ENCODE measurements at places on chromosomes 7 and 10.

DNA sequence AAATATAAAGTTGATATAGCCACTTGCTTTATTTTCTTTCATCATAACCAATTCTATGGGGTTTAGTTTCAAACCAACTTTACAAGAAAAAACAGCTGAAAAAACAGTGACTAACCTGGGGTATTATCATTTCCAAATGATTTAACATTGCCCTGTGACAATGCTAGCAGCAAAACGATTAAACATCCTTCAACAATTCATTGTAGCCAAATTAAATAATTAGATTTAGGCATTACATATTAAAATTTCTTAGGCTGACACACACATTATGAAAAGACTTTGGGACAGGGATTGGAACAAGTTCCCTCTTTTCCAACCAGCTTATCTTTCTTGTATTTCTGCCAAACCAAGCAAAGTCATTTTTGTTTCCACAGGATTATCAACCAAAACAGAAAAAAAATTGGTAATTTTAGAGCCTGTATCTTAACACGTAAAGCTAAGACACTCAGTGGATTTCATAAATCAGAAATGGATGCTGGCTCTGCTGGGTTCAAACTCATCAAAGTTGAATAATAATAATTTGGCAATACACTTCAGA is 84.0 kb downstream of the SEMA3D start:
- DNase-seq = no peak

GRCh38 chr10:71213761-71214440 is 1.5 kb downstream of the UNC5B start:
- DNase-seq = no peak

- no peak for DNase-seq
Observed at GRCh38 chr10:18217577-18217976, 77.4 kb downstream of the CACNB2 start.

- no peak for DNase-seq
Observed at GRCh38 chr7:7349156-7349555, 166.8 kb downstream of the C1GALT1 start.

DNA sequence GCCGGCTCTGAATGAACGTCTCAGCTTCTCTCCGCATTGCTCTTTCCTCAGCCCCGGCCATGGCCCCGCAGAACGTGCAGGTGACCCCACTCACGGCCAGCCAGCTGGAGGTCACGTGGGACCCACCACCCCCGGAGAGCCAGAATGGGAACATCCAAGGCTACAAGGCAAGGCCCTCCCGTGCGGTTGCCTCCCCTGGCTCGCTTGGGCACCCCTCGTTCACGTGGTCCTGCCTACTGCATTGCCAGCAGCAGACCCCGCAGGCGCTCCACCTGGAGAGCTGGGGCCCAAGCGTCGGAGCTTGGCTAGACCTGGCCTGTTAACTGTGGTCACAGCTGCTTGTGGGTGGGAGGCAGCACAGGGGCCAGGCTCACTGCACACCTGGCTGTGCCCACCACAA is 476.3 kb upstream of the FOXK1 start:
- no peak for DNase-seq

- DNase-seq = no peak
Observed at GRCh38 chr7:113677811-113678210, 241.0 kb downstream of the PPP1R3A start.

- no peak for DNase-seq
Observed at GRCh38 chr10:93333278-93333978, 148.7 kb downstream of the MYOF start.

DNA sequence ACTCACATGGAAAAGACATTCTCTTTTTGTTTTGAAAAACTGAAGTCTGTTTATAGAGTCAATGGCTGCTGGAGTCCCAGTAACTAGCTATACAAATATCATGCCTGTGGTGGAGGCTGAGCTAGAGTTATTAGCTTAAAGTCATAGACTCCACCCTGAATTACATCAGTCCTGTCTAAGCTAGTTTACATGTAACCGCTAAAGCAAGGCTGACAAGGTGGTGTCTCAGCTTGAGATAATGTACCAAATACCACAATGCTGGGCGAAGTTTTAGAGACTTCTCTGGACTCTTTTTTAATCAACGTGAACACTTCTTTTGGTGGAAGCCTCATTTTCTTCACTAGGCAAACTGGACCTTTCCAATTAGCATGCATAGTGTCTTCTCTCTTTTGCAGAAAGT is 219.4 kb downstream of the ANK3 start:
- DNase-seq = no peak

DNA sequence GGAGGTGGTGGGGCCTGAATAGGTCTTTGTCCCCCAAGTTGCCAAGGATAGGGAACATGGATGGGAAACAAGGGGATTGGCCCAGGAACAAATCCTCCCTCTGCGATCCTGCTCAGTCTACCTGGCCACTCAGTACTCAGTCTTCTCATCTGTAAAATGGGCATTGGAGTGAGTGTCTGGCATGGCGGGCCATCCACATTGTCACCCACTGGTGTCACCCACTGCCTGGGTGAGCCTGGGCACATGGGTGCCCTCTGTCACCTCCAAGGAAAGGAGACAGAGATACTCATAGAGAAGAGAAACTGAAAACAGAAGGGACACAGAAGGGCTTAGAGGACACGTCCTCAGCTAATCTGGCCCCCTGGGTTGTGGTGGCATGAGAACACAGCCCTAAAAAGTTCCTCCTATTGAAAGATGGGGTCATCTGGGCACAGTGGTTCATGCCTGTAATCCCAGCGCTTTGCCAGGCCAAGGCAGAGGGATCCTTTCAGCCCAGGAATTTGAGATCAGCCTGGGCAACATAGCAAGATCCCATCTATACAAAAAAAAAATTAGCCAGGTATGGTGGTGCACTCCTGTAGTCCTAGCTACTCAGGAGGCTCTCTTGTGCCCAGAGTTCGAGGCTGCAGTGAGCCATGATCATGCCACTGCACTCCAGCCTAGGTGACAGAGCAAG is 12.5 kb upstream of the TNRC18 start:
- no peak for DNase-seq

DNA sequence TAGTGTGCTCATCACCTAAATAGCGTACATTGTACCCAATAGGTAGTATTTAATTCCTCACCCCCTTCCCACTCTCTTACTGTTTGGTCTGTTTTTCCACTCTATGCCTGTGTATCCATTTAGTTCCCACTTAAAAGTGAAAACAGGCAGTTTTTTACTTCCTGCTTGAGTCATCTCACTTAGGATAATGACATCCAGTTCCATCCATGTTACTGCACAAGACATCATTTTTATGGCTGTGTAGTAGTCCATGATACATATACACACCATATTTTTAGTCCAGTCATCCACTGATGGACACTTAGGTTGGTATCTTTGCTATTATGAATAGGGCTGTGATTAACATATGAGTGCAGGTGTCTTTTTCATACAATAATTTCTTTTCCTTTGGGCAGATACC is 10.1 kb downstream of the STK17A start:
- no peak for DNase-seq

DNA sequence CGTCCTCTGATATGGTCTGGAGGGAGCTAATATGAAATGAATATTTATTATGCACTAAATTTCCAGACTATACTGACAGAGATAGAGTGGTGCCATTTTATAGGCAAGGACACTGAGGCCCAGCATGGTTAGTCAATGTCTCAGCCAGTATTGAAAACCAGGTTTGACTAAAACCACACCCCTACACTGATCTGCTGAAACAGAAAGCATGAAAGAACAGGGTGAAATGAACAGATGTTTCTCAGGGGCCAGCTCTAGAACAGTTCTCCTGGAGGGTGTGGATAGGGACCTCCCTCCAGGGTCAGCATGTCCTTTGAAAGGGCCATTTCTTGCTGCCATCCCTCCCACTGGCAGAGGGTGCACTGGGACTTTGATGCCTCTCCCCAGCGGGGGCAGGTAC is 700.5 kb downstream of the GRID1 start:
- DNase-seq = no peak

DNA sequence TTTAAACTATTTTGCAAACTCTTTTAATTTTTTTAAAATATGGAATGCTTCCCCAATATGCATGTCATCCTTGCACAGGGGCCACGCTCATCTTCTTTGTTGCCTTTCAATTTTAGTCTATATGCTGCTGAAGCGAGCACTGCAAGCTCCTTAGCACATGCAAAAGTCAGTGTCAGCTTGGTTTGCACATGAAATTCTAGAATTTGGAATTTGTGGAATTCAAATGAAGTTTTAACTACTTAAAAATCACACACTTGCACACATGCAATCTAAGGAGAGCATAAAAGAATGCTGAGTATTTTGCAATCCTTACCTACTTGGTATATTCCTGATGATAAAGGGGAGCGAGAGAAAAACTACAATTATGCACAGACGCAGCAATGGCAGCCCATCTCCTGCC is 78.3 kb upstream of the ATP6V0A4 start:
- DNase-seq = no peak

GRCh38 chr10:102229810-102230263 is 3.7 kb downstream of the ELOVL3 start:
- peak; percentile 48 for DNase-seq

- DNase-seq = no peak
Observed at GRCh38 chr7:82715344-82715743, 271.8 kb upstream of the CACNA2D1 start.

- no peak for DNase-seq
Observed at GRCh38 chr7:99129001-99129400, 14.9 kb downstream of the SMURF1 start.

DNA sequence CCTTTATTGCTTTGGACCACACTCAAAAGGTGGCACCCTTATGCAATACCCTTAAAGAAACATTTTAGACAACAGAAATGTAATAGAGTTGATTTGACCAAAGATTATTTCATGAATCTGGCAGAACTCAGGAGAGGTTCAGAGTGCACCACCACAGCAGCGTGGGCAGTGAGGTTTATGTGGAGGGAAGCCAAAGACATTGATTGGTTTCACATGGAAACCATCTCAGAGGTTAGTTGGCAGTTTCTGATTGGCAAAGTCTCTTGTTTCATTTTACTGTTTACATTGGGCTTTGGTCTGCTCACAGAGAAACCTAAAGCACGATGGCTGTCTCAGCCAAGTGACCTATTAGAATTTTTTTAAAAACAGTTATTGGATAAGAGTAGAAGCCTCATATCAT is 101.3 kb downstream of the SDHAF3 start:
- no peak for DNase-seq

- no peak for DNase-seq
Observed at GRCh38 chr10:7887174-7887816, 69.0 kb downstream of the TAF3 start.

GRCh38 chr7:98174334-98175259 is 36.6 kb upstream of the BHLHA15 start:
- no peak for DNase-seq

GRCh38 chr7:5595545-5596045 is 172.0 kb upstream of the TNRC18 start:
- no peak for DNase-seq

- DNase-seq = no peak
Observed at GRCh38 chr10:73892310-73893030, 18.1 kb upstream of the CAMK2G start.

DNA sequence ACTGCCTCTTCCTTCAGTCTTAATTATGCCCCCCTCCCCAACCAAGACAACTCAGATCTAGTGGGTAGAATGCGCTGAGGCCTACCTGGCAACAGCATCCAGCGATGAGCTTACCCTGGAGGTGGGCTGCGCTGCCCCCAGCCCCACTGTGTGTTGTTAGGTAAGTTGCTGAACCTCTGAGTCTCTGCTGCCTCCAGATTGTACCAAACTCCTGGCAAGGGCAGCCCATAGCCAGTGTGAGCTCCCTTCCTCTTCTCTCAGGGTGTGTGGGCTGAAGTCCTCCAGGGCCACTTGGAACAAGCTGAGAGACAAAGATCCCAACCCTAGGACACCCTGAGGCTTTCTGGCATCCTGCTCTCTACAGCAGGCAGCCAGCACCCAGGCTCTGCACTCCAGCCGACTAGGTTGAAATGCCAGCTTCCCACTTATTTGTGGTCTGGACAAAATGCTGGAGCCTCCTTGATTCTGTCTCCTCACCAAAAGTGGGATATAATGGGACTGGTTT is 135.3 kb downstream of the ARHGAP22 start:
- no peak for DNase-seq

- DNase-seq = no peak
Observed at GRCh38 chr10:27893358-27893954, 105.4 kb downstream of the ODAD2 start.

DNA sequence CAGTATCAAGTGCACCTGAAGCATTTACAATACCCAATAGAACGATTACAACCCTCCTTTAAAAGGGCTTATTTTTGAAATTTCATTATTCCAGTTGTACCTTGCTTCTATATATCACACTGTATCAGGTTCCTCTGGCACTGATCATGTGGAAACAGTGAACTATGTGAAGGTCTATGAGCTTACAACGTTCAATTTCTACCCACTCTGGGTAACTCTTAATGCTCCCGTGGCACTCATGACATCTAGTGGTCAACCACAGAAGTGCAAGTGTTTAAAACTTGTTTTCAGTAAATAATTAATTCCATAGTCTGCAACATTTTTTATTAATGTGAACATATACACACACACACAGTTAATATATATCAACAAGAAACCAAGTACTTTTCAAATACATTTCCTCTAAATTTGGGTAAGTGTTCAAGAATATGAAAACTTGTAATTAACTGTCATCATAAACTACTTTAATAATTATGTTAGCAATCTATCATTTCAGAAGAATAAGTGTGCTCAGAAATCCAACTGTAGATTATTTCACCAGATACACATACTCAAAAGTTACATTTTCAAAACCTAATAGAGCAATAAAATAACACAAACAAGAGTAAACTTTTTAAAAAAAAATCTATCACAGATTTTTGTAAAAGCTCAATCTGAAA is 61.0 kb downstream of the MPP7 start:
- DNase-seq = peak; percentile 7

- DNase-seq = no peak
Observed at GRCh38 chr7:90181485-90181884, 27.2 kb downstream of the STEAP1 start.

DNA sequence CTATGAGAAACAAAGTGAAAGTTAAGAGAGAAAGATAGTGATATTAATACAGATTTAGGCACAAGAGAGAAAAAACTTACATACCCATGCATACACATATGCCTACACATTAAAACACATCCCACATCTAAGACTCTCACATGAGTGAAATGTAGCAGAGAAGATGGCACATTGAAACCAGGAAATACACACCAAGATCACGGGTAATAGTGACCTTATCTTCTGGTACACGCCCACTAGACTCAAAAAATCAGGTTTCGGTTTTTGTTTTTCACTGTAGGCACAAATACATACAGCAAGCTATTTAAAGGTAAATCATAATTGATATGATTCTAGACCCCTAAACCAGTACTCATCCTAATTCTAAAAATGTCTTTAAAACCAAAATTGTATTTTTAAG is 225.2 kb upstream of the TAC1 start:
- no peak for DNase-seq

GRCh38 chr7:150801242-150801945 is 825 bp downstream of the TMEM176A start:
- no peak for DNase-seq

DNA sequence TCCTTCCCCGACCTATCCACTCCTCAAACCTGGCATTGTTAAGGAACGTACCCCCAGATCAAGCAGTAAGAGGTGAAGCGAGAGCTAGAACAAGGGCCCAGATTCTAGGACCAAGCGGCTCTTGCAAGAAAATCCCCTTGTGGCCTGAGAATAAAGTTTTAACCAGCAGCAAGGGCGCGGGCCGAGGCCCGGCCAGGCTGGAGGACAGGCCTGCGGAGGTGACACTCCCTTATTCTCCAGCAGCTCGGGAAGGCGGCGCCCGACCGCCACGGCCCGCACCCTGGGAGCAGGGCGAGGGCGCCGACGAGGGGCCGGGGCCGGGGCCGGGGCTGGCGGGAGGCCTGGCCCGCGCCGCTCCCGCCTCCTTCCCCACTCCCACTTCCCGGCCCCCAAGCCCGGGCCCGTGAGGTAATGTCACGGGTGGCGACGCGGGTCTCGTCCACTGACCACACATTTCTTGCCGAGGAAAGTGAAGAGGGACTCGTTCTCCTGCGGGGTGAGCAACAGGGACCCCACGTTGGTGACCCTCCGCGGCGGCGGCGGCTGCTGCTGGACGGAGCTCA is 551 bp downstream of the WASL start:
- peak; percentile 19 for DNase-seq

Measured in NCI-H1092 (cell line).